ENCODE measurements at places on chromosomes 6 and 20. TPM values are rescaled to one million over a fixed set of nuclear protein-coding genes. Genes with fewer than 3 reads are reported as not detected.

DNA sequence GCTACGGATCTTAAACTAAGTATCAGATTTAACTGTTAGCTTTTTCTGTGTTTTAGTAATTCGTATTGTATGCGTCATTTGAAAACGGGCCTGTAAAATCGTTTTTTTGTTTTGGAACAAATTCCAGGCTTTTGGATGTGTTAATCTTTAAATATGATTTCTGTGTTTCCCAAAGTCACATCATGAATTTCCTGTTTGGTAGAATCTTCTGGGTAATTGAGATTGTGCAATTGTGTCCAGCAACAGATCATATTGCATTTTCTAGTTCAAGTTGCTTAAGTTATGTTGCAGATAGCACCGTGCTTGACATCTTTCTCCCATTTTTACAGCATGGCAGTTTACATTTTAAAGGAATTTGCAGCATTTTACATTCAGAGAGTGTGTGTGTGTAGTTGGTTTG is 1.9 kb downstream of the MAPK14 start:
- no peak for DNase-seq

DNA sequence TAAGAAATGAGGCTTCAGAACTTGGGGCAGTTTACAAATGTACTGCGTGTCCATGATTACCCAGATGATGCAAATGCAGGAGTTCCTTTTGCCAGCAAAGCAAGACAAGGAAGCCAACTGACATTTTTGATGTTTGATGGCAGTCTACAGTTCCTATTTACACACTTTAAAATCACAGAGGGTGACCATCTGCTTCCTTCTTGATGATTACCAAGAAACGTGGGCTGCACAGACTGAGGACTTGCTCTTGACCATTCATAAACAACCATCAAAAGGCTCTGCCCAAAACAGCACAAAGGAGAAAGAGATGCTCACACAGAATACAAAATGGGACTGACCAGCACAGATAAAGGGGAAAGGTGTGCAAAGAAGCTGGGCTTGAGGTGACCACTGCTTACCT is 79.8 kb upstream of the TRAF3IP2 start:
- no peak for DNase-seq

SPATA25 gene
- 3.0 TPM for polyA plus RNA-seq

RSPH4A gene
- 2.9 TPM for polyA plus RNA-seq

DNA sequence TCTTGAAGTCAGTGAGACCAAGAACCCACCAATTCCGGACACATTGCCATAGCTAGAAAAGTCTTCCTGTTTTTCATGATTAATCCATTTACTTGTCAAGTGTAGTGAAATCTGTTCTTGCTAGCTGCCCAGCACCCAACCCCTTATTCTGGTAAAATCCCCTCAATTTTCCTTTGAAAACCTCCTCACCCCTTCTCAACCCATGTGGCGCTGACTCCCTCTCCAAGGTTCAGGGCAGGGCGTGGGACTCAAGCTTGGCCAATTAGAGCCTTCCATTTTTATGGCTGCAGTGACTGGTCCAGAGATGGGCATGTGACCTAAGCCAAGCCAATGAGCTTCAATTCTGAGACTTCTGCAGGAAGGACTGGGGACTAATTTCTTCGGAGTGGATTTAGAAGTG is 9.8 kb upstream of the ZBP1 start:
- DNase-seq, result no peak

DNA sequence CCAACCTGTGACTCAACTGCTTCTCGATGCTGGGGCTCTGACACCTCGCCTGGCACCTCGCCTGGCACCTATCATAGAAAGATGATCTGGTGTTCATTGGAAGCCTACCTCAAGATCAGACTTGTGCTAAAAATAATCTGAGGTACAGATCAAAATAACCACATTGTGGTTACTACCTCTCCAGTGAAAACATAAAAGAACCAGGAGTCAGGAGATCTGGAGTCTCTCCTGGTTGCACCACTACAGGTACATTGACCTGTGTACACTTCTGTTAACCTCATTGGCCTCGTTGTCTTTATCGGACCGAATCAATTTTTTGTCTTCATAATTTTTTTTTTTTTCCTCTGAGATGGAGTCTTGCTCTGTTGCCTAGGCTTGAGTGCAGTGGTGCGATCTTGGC is 695.9 kb downstream of the HDGFL1 start:
- DNase-seq, result no peak

DNA sequence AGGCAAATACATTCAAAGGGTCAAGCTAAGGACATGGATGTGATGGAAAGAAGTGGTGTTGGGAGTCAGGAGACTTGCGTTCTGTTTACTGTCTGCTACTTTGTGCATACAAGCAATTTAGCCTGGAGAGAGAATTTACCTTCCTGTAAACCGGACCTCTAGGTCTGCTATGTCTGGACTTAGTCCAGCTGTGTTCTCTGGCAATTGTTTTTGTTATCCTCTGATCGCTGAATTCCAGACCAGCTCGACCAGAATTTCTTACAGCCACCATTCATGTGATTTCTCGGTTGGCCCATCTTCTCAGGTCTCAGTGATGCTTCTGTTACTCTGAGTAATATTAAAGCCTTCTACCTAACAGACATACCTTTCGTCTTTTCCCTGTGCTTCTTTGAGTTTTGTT is 75.2 kb downstream of the LRRC1 start:
- no peak for DNase-seq

DNA sequence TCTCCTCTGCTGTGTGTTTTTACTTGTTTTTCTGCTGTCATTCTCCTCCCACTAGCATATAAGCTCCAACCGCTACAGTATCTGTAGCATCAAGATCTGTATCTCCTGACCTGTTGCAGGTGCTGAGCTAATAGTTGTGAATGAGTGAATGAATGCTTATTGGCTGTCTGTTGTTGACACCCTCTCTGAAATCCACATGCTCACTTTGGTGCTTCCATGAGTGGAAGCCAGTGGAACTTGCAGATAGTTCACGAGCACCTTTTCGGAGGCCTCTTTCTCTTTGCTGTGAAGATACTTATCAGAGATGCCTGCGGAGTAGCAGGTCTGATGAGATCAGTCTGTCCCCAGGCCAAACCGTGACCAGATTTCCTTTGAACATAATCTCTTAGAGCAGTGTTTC is 117.3 kb downstream of the EYA2 start:
- DNase-seq, result no peak

C20orf204 gene
- 0.51 TPM for polyA plus RNA-seq
